ENCODE measurements at places on chromosomes 6 and 20. TPM values are rescaled to one million over a fixed set of nuclear protein-coding genes. Genes with fewer than 3 reads are reported as not detected.

- DNase-seq, result no peak
Observed at GRCh38 chr6:168029459-168030217, 32.2 kb downstream of the KIF25 start.

- DNase-seq, result no peak
Observed at GRCh38 chr6:1817033-1817761, 207.5 kb downstream of the FOXC1 start.

Gene CTAGE9
- not detected for total RNA-seq

GRCh38 chr20:23254034-23254433 is 96.6 kb upstream of the NXT1 start:
- no peak for DNase-seq

GRCh38 chr20:59808729-59809381 is 124.6 kb downstream of the SYCP2 start:
- no peak for DNase-seq
